ENCODE measurements at places on chromosomes 11 and 22.

DNA sequence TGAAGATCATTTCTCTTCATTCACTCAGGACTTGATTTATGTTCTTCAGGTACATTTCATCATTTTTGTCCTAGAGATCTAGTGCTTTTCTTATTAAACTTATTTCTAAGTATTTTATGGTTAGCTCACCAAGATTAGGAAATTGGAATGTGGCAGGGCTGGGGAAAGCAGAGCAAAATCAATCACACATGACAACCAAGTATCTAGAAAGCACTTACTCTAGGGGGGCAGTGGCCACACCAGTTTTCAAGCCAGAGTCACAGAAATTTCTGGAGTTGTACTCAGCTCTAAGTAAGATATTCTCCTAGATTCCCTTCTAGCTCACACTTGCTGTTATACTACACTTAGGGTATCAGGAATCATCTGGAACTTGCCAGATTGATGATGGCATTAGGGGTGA is 33.3 kb upstream of the MYEOV start:
- DNase-seq = no peak

DNA sequence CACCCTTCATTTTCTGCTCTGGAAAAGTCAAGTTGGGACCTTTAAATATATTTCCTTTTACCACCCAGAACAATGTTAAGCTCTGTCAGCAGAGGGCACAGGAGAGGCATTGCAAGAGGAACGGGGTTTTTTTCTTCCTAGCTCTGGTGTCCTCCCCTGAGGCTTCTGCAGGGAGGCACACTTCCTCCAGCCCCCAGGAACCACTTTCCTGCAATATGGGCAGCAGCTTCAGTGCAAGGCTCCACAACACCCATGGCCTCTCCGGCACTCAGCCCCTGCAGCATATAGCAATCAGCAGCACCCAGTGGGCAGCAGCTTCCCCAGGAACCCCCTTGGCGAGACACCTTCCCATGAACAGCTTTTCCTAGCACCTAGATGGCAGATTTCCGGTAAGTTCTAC is 101.4 kb downstream of the SYT9 start:
- DNase-seq = peak; percentile 5

DNA sequence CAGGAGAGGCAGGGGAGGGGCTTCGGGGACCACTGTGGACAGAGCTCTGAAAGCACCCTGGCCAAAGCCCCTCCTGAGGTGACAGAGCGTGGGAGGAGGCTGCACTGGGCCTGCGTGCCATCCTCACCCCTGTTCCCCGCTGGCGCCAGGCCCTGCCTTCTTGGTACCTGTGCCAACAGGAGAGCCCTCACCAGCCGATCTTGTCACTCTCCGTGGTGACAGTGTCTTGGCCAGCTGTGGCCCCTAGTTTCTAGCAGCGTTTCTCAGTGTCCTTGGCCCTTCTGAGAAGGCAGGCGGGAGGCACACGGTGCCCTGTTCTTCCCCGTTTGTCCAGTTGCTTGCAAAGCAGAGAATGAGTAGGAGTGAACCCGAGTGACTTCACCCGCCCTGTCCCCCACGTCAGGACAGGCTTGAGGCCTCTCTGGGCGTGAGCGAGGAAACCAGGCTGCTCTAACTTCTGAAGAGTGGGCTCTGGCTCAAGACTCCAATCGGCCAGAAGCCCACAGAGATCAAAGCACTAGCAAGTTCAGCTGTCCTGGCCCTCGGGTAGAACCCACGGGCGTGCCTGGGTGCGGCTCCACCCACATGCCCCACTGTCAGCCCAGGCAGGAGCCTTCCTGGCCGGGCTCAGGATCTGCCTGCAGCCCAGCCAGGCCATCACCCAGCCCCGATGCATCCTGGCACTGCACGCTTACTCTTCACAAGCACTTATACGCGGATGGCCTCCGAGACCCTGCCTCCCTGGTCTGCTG is 60.2 kb upstream of the EMID1 start:
- DNase-seq = no peak

DNA sequence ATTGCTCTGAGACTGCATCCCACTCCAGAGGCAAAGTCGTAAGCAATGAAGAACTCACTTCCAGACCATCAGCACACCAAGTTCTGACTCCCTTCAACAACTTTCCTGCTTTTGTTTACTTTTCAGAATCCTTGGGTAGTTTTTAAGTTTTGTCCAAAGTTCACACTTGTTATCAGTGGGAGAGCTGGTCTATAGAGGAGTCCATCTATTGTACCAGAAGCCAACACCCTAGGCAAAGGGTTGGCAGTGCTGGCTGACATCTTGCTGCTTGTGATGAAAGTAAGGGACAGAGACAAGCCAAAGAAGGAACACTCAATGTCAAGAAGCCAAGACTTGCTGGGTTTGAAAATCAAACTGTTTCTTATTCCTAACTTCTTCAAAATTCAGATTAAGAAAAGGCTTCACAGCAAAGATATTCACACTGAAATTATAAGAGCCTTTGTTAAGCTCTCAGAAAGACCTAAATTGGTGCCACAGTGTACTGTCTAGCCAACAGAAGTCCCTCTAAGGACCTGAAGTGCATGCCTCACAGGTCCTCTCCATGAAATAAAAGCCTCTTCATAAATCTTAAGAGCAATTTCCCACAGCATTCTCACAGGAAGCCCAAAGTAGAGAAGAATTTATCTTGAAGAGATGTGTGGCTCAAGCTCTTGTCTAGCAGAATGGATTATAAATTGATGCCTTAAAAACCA is 21.5 kb upstream of the LINC01488 start:
- DNase-seq = no peak

GRCh38 chr11:74739546-74740270 is 8.5 kb upstream of the CHRDL2 start:
- DNase-seq = no peak

DNA sequence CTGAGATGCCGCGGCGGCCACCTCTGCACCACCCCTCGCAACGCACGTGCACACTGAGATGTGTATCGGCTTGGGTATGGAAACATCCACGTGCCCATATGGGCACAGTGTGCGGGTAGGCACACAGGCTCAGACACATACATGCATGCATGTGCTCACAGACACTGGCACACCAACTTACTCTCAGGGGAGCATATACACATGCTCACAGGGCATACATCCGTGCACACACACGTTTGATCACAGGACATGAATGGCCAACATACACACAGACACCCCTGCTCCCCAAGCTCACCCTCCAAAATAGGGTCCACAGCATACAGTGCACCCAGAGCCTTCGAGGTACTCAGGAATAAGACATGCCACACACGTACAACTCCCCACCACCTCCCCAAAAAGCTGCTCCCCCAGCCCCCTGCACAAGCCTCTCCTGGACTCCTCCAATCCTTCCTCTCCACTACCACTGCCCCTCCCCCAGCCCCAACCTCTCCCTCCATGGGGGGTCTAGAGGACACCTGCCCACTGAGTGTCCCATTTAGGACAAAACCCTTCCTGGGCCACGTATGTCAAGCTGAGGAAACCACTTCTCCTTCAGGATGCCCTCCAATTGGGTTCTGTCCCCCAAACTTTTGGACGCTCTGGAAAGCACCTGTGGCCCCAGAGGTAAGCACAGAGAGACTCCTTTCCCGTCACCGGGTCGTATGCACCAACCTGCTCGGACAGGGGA is 53.1 kb downstream of the SLC22A12 start:
- DNase-seq = no peak

DNA sequence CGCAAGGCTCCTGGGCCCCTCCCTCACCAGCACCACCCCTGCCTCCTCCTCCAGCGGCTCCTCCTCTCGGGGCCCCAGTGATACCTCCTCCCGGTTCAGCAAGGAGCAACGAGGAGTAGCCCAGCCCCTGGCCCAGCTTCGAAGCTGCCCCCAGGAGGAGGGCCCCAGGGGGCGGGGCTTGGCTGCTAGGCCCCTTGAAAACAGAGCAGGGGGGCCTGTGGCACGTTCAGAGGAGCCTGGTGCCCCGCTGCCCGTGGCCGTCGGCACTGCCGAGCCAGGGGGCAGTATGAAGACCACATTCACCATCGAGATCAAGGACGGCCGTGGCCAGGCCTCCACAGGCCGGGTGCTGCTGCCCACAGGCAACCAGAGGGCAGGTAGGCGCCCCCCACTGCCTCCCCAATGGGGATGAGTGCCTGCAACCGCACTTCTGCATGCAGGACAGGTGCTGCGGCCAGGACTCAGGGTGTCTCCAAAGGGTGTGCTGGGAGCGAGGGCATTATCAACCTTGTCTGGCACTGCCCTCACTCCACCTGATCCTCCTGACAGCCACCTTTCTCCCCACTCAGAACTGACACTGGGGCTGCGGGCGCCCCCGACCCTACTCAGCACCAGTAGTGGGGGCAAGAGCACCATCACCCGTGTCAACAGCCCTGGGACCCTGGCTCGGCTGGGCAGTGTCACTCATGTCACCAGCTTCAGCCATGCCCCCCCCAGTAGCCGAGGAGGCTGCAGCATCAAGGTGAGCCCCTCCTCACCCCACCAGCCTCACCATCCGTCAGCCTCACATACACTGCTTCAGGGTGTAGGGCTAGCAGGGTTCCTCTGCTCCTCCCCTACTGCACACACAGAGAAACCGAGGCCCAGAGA is 10.2 kb downstream of the SMTN start:
- DNase-seq = no peak

DNA sequence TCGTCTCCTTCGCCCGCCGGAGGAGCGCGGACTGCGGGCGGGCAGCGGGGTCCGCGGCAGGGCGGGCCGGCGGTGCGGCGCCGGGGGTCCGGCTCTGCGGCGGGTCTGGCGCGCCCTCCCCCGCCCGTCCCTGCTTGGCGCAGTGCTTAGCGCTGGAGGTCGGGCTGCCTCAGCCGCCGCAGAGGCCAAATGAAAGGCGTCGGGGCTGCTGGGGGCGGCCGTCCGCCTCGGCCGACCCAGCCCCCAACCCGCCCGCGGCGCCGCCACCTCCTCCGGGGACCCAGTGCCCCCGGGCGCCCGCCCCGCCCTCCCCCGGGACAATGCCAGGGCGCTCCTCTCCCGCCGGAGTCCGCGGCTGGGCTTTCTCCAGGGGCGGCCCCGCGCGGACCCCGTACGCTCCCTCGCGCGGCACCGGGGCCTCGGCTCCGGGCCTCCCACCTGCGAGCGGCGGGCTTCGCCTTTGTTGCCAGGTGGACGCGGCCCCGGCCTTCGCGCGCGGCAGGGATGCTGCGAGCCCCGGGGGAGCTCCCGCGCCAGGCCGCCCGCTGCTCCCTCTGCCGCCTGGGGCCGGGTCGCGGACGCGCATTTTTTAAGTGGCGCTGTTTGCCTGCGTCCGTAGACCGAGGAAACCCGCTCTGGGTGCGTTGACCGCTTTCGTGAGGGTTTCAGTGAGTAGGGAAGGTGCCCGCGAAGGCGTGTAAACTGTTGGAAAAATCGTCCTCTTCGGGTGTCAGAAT is 583 bp downstream of the APLP2 start:
- DNase-seq = no peak

- DNase-seq = no peak
Observed at GRCh38 chr11:26584818-26585217, 12.8 kb upstream of the MUC15 start.

DNA sequence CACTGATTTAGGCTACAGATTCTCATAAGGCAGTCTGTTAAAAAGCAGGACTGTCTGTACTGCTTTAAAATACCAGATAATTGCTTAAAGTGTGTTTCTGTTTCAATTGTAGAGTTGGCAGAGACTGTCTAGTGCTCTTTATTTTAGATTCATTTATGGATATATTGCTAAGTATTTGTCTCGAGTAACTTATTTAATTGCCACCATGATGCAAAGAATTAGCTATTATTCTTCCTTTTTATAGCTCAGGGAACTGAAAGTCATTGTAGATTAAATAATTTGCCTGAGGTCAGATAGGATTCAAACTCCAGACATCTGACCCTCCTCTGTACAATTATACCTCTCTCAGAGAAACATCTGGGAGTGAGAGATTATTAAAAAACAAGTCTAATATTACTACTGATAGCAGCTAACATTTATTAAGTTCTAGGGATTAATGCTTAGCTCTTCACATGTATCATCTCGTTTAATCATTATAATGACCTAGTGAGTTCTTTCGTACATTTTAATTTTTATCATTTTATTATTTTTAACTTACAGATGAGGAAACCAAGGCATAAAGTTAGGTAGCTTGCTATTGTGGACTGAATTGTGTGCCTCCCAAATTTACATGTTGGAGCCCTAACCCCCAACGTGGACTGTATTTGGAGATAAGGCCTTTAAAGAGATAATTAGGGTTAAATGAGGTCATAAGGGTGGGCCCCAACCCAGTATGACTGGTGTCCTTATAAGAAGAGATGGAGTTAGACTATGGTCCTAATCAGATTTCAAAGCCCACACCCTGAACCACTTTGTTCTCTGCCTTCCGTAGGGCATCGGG is 19.7 kb upstream of the RAG2 start:
- DNase-seq = no peak

- peak; percentile 79 for DNase-seq
Observed at GRCh38 chr11:126646701-126647557, 291.4 kb downstream of the ST3GAL4 start.

DNA sequence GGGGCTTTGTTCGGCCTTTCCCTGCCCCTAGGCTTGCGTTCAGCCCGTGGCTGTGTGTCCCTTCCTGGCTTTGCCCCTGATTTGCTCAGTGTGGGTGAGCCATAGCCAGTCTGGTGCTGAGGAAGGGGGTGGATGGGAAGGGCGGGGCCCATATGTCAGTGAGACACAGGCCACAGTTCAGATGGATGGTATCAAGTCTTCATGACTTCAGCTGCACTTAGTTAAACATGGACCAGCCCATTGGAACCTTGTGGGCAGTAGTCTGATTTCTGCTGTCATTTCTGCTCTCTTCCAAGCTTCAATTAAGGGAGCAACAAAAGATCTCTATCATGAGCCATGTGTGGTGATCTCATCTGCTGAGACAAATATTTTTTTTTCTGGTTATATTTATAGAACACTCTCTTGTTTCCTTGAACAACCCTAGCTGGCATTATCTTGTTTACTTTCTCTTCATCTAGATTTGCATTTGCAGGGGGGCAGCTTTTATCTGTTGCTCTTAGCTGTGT is 21.6 kb upstream of the PEX26 start:
- DNase-seq = no peak

DNA sequence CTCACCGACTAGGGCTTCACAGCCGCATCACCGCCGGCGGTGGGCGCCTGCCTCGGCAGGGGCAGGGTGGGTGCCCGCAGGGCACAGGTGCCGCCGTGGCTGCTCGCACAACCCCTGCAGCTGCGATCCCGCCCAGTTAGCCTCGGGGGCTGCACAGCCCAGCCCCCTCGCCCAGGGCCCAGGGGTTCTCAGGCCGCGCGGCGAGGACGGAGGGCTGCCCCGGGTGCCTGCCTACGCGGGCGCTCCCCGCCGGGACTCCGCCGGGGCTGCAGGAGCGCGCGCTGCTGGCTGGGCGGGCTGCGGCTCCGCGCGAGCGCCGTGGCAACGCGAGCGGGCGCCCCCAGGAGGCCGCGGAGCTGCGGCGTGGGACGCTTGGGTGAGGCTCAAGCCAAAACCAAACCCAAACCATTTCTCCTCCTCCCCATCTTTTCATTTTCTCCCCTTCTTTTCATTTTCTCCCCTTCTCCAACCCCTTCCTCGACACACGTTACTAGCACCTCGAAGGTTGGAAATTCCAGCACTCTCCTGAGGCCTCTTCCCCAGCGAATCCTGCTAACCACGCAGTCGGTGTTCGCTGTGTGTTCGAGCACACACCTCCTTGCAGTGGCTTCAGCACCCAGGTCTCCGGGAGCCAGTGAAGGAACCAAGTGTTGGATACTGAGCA is at the start of gene MICAL3:
Gene MICAL3, minus strand, starts transcription at position 286 of the 664 bp plus-strand sequence. CDS start 117,749 bp downstream, outside the sequence.
- DNase-seq = no peak

GRCh38 chr22:38303974-38304373 is 13.3 kb downstream of the CSNK1E start:
- DNase-seq = no peak

- DNase-seq = no peak
Observed at GRCh38 chr11:79352349-79352703, 88.5 kb downstream of the TENM4 start.

Measured in keratinocyte (primary cell).